ENCODE measurements at places on chromosomes 2 and 18.

DNA sequence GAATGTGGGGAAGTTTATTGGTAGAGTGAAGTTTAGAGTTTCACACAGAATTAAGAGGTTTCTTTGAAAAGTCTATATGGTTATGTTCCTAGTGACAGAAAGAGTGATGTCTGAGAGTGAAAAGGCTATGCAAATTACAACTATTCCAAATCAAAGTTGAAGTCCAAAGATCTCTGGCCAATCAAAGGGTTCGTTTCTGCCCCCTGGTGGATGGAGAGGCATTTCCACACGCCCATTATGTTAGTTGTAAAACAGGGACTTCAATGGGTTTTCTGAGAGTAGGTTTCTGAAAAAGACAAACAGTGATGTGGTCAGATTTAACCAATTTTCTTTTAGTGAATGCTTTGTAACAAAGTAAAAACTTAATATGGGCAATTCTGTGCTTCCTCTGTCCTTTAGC lies 441.5 kb upstream of the POU3F3 start:
- peak; percentile 44 for DNase-seq

DNA sequence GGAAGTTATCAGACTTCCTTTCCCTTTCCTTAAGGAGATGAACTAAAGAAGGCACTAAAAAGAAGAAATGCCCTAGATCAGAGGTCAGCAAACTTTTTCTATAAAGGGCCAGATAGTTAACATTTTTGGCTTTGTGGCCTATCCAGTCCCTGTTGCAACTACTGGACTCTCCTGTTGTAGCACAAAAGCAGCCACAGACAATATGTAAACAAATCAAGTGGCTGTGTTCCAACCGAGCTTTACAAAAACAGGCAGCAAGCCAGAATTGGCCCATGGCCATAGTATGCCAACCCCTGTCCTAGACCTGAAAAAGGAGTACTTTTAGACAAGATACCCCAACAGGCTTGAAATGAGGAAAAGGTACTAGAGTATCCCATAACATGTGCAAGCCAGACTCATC lies 10.9 kb downstream of the NHEJ1 start:
- peak; percentile 43 for DNase-seq

DNA sequence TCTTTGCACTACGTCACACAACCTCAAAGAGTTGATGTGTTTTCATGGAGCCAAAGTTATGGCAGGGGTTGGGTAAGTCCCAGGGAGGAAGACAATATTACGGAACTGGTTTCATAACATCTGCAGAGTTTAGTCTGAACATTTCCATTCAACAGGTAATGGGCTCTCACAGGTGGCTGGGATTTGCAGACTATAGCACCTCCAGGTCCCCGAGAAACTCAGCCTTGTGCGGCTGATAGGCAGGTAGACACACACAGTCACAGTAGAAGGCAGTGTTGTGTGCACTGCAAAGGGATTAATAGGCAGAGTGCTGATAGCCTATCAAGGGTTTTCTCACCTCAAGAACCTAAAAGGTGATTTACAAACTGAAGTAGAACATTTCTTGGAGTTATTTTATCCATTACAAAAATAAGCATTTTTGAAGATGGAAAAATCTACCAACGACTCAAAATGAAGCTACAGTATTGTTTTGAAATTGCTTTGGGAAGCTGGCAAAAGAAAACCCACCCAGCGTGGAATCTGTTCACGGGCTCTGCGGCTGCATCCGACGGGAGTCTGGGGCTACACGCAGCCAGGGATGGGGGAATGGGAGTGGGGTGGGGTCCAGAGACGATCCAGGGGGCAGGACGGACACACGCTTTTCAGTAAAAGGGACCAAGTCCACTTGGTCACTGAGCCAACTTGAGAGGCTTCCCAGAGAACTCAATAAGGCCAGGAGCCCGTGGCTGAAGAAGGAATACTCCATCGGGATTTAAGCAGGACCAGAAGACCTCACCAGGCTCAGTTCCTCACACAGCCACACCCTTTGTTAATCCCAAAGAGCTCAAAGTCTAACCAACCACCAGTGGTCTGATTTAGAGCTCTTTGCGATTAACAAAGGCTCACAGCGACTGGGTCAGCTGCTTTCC lies 82.9 kb downstream of the CHRNA1 start:
- DNase-seq: no peak

GRCh38 chr2:191938779-191939178 lies 91.9 kb upstream of the CAVIN2 start:
- no peak for DNase-seq

- peak; percentile 7 for DNase-seq
Observed at GRCh38 chr18:50429207-50429948, 54.5 kb downstream of the SKA1 start.

- DNase-seq: peak; percentile 12
Observed at GRCh38 chr2:66569321-66569851, 134.5 kb downstream of the MEIS1 start.

DNA sequence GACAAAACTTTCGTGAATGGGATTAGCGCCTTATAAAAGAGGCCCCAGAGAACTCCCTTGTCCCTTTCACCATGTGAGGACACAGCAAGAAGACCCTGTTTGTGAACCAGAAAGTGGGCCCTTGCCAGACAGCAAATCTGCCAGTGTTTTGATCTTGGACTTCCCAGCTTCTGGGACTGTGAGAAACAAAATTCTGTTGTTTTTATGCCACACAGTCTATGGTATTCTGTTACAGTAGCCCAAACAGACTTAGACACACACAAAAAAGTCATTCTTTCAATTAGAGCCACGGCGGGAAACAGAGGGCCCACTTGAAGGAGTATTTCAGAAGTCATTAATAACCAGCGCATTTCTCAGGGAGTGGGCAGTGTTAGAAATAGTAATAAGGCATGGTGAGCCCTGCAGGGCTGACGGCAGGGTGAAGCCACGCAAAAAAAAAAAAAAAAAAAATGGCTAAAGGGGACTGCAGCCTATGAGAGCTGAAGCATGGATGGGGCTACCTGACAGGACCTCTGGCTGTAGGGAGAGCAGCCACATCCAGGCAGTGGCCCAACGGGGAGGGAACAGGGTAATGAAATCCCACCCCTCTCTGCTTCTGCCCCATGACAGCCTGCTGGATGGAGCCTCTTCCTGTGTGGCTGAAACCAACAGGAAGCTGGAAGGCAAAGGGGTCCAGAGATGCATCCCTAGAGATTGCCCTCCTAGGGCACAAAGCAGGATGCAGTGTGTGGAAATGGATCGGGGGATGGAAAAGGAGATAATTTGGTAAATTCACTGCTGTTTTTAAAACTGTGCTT lies 189.3 kb downstream of the KCNS3 start:
- DNase-seq: no peak

DNA sequence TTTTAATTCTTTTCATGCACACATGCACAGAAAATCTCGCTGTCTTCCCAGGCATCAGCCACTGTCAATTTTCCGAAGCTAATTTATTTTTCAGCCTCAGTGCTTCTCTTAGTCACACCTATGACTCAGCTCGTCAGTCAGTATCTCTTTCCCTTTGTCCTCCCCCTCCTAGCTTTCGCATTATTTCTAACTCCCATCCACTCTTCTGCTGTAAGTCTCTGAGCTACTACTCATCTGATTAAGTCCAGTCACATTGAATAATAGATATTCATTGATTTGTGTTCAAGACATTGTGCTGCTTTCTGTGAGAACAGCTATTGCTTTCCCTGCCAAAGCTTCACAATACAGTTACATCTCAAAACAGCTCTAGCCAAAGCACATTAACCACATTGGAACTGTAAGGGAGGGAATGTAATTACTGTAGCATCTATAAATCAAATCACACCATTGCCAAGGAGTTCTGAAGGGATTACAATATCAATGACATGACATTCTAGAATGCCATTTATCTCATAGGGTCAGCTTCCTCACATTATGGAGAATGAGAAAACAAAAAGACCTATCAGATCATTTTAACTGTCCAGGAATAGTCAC lies 89.4 kb downstream of the SCN3A start:
- DNase-seq: no peak

Measured in NCI-H774 (cell line).